ENCODE measurements at places on chromosomes 6 and 20. TPM values are rescaled to one million over a fixed set of nuclear protein-coding genes. Genes with fewer than 3 reads are reported as not detected.

The L3MBTL1 gene
- 6.2 TPM for total RNA-seq

The DLL1 gene
- total RNA-seq, result 5.6 TPM

The OR2H2 gene
- not detected for total RNA-seq

GRCh38 chr6:47245745-47246371 is 63.8 kb downstream of the TNFRSF21 start:
- H3K4me3 ChIP-seq, result no peak overlapping the region
- DNase-seq, result no peak
- H3K27me3 ChIP-seq, result no peaks in the 10 kb centered on the region
- H3K4me1 ChIP-seq, result no peaks in the 10 kb centered on the region
- H3K36me3 ChIP-seq, result no peaks in the 10 kb centered on the region

DNA sequence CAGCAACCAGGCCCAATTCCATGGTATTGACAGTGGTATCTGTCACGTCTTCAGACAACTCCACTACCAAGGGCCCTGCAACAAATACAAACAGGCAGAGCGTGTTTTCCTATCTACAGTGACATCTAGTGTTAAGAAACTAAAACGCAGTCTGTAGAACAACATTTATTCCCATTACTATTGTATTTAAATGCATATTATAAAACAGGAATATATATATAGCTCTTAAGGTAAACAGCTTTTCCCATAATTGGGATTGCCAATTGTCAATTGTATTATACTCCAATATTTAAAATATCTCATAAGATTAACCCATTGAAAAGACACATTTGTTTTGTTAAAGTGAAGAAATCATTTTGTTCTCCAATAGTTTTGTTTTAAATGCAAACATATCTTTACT is 97.2 kb downstream of the KIF16B start:
- no peaks in the 10 kb centered on the region for H3K4me1 ChIP-seq
- DNase-seq, result peak; percentile 30
- H3K27me3 ChIP-seq, result no peaks in the 10 kb centered on the region
- no peaks in the 10 kb centered on the region for H3K36me3 ChIP-seq
- no peak overlapping the region for H3K27ac ChIP-seq
- H3K4me3 ChIP-seq, result no peak overlapping the region

- no peaks in the 10 kb centered on the region for H3K36me3 ChIP-seq
- no peak overlapping the region for H3K27ac ChIP-seq
- peak; percentile 84 for DNase-seq
- H3K4me1 ChIP-seq, result peaks cover 3% of the 10 kb centered on the region
- H3K4me3 ChIP-seq, result peak overlapping the region; percentile 50
- H3K27me3 ChIP-seq, result peaks cover 25% of the 10 kb centered on the region
These were observed 9.7 kb downstream of the TRIM31 start for GRCh38 chr6:30102970-30103871.

GRCh38 chr6:21037453-21037852 is 503.2 kb downstream of the CDKAL1 start:
- no peak for DNase-seq
- no peaks in the 10 kb centered on the region for H3K36me3 ChIP-seq
- no peak overlapping the region for H3K4me3 ChIP-seq

- no peaks in the 10 kb centered on the region for H3K27me3 ChIP-seq
- no peak overlapping the region for H3K4me3 ChIP-seq
- H3K4me1 ChIP-seq, result no peaks in the 10 kb centered on the region
- no peak for DNase-seq
- no peaks in the 10 kb centered on the region for H3K36me3 ChIP-seq
These were observed 264.8 kb downstream of the LRFN2 start for GRCh38 chr6:40322336-40322735.

- H3K27ac ChIP-seq, result no peak overlapping the region
- no peak for DNase-seq
- no peaks in the 10 kb centered on the region for H3K4me1 ChIP-seq
- no peak overlapping the region for H3K4me3 ChIP-seq
- H3K27me3 ChIP-seq, result no peaks in the 10 kb centered on the region
These were observed 177.4 kb upstream of the RREB1 start for GRCh38 chr6:6930223-6930880.

- no peaks in the 10 kb centered on the region for H3K36me3 ChIP-seq
- DNase-seq, result peak; percentile 23
- peaks cover under 1% of the 10 kb centered on the region for H3K27me3 ChIP-seq
- H3K27ac ChIP-seq, result no peak overlapping the region
These were observed 930 bp downstream of the THBD start for GRCh38 chr20:23048283-23049200.

All from fibroblast of lung (primary cell).